ENCODE measurements at places on chromosomes 5 and 9. TPM values are rescaled to one million over a fixed set of nuclear protein-coding genes. Genes with fewer than 3 reads are reported as not detected.
A peak's percentile ranks its signal among the peaks of the same experiment; 100 is the strongest.

- no peak for DNase-seq
Observed at GRCh38 chr9:127927201-127927987, 3.2 kb downstream of the PIP5KL1 start.

- DNase-seq = no peak
Observed at GRCh38 chr9:87386490-87387025, 111.1 kb upstream of the DAPK1 start.

The CARTPT gene
- not detected for total RNA-seq

- DNase-seq = no peak
Observed at GRCh38 chr5:101966476-101966875, 329.6 kb downstream of the SLCO4C1 start.

The EPB41L4A gene
- 21.6 TPM for total RNA-seq

DNA sequence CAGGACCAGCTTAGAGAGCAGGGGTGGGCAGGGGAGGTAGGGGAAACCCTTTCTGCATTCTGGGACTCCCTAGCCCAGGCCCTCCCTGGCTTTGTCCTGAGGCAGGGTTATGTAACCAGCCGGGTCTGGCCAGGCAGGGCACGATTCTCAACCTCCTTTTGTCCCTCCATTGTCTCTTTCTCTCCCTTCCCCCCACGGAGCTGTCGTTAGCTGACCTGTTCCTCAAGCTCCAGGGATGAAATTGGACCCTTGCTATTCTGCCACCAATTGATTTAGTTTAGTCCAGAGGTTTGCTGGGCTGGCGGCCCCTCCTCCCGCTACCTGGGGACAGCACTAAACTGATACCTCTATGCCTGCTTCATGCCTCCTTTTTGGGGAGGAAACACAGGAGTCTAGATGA lies 9.4 kb upstream of the NDST1 start:
- DNase-seq = no peak

The ENDOG gene
- total RNA-seq = 40.9 TPM

- peak; percentile 13 for DNase-seq
Observed at GRCh38 chr5:179061025-179061424, 852 bp downstream of the ZNF354C start.

The SPATA31A3 gene
- not detected for total RNA-seq

DNA sequence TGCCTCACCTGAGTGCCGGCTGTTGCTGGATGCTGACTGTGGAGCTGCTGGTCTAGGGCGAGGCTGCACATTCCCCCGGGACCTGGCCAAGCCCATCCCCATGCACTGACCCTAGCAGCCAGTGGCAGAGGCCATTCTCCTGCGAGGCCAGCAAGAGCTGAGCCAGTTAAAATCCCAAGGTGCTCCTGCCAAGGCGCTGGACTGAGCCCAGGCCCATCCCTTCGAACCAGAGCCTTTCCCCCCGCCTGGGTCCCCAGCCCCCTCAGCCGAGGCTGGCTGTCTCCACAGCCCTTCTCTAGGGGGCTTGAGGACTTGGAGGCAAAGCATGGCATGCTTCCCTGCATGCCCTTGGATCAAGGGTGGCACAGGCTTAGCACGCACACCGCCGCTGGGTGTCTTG lies 1.6 kb downstream of the ADAMTSL2 start:
- DNase-seq = no peak

The ZNF879 gene
- total RNA-seq = 3.1 TPM

GRCh38 chr5:89064736-89065135 lies 181.8 kb upstream of the MEF2C start:
- no peak for DNase-seq

The SOWAHA gene
- total RNA-seq = not detected

The RNF208 gene
- total RNA-seq = 34.5 TPM

DNA sequence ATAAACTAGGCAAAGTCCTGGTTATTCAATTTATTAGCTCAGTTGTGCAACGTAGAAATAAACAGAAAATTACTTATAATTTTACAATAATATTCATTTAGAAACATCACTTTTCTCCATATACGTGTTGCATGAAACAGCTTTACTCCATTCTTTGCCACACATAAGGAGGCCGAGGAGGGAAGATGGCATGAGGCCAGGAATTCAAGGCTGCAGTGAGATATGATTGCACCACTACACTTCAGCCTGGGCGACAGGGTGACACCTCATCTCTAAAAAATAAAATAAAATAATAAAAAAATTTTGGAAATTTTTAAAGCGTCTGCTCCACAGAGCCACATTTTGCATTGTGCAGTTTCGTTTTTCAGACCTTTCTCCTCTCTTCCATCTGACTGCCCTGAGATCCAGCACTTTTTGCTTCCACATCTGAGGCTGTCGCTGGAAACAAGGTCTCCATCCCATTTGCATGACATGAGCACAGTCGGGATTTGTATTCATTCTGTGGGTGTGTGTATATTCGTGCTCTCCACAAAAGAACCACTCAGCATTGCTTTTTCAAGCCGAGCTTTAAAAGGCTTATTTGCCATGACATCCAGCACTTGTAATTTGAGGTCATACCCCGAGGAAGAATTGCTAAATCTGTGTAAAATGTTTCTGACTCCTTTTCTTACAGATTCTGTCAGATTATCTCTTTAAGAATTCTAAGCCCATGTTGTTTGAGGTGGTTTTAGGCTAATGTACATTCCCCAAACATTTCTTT lies 98.6 kb upstream of the MSX2 start:
- no peak for DNase-seq

DNA sequence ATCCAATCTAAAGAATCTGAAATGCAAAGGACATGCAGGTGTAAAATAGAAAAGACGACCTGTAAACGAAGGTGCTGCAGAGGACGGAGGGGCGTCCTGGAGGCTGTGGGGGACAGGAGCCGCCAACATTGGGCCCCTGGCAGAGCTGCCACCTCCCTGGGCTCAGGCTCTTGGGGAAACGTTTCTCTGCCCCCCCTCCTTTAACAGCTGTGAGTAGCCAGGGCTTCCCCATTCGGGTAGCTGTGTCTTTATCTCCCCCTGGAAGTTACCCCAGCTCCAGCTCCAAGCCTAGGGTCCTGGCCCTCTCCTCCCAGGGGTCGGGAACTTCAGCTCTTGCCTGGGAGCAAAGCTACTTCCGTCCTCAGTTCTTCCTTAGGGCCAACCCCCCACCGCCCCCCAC lies 51.5 kb downstream of the PSD2 start:
- no peak for DNase-seq

GRCh38 chr5:151271336-151271735 lies 18.4 kb downstream of the GM2A start:
- DNase-seq = no peak
